ENCODE measurements at places on chromosomes 2 and 18. TPM values are rescaled to one million over a fixed set of nuclear protein-coding genes. Genes with fewer than 3 reads are reported as not detected.

Gene C2orf92
- 10.3 TPM for total RNA-seq

Gene SERPINB13
- total RNA-seq = not detected

Gene PRSS56
- total RNA-seq = 52.4 TPM

Gene BMP10
- total RNA-seq = not detected

Gene GNLY
- not detected for total RNA-seq

Gene ATIC
- total RNA-seq = 209 TPM

Gene TM4SF20
- not detected for total RNA-seq

Gene NCOA1
- total RNA-seq = 20.1 TPM

Gene COA5
- total RNA-seq = 34.6 TPM

Gene MYCN
- total RNA-seq = 149 TPM

Gene GALNT13
- 7.4 TPM for total RNA-seq

Gene ERFE
- total RNA-seq = 2.6 TPM

Gene TNS1
- 11.3 TPM for total RNA-seq

Gene LRRC30
- not detected for total RNA-seq

Gene MOGAT1
- not detected for total RNA-seq

Gene SDC1
- 85.4 TPM for total RNA-seq

Gene PLGLB1
- total RNA-seq = 4.6 TPM

Gene MSH2
- 81.9 TPM for total RNA-seq

Gene ASB18
- not detected for total RNA-seq

Gene ZNF2
- total RNA-seq = 6.3 TPM

Gene CYTIP
- total RNA-seq = 0.35 TPM

Gene ASAP2
- total RNA-seq = 51.8 TPM

Gene LYPD6
- 7.3 TPM for total RNA-seq

Gene PCARE
- not detected for total RNA-seq

Gene NAPG
- 21.1 TPM for total RNA-seq

Gene CCDC138
- total RNA-seq = 39.7 TPM

Gene CNDP1
- 0.59 TPM for total RNA-seq

Gene LIMS3
- 1.2 TPM for total RNA-seq

Gene ARL4C
- 29.5 TPM for total RNA-seq

Gene SERPINB10
- total RNA-seq = not detected

Gene MERTK
- 3.3 TPM for total RNA-seq

Gene SETBP1
- total RNA-seq = 38.9 TPM

Gene C2orf66
- total RNA-seq = 0.23 TPM

Gene OTOF
- total RNA-seq = 0.19 TPM

Gene ABCG5
- total RNA-seq = not detected

Gene CCDC88A
- 129 TPM for total RNA-seq

Gene DOCK10
- total RNA-seq = 29.7 TPM

Gene TEKT4
- not detected for total RNA-seq

Gene SLC9A2
- total RNA-seq = not detected

Gene OBSL1
- 123 TPM for total RNA-seq

Gene RPL31
- total RNA-seq = 1,563 TPM

Gene DNAJC5G
- total RNA-seq = not detected

Gene ST6GAL2
- total RNA-seq = 9.7 TPM

Gene UGT1A6
- not detected for total RNA-seq

Gene ARID5A
- 12.0 TPM for total RNA-seq
